ENCODE measurements at places on chromosomes 6 and 20.

- DNase-seq, result no peak
These were observed 27.9 kb upstream of the KIF6 start for GRCh38 chr6:39752835-39753724.

GRCh38 chr20:54843865-54844264, 368.5 kb downstream of the DOK5 start:
- DNase-seq, result no peak

GRCh38 chr6:99026135-99026534, 78.4 kb upstream of the FBXL4 start:
- DNase-seq, result no peak

DNA sequence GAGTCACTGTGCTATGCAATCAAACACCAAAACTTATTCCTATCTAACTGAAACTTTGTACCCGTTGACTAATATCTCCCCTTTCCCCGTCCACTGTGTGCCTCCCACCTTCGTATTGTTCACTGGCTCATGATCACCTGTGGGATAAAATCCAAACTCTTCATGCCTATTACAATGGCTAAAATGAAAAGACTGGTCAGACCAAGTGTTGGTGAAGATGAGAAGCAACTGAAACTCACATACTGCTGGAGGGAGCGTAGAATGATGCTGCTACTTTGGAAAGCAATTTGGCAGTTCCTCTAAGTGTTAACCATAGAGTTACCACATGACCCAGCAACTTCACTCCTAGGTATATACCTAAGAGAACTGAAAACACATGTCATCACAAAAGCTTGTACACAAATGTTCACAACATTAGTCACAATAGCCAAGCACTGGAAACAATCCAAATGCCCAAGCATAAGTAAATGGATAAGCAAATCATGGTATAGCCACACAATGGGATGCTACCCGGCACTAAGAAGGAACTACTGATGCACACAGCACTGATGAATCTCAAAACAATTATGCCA, 13.1 kb downstream of the RPS10 start:
- no peak for DNase-seq

DNA sequence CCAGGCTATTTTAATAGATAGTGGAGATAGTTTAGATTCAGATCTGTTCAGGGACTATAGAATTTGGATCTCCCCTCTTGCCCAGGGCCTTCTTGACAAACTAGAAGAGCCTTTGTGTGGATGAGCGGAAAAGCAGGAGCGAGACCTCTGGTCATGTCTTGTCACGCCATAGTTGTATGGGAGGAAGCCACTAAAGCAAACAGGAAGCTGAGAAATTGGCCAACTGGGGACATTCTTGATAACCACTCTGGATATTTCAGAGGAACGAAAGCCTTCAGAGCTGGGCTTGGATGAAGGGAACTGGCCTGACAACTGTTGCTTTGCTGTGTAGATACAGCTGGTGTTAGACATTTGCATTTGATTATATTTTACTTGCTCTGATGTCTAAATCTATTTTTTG, 54.1 kb upstream of the EXOC2 start:
- DNase-seq, result no peak

DNA sequence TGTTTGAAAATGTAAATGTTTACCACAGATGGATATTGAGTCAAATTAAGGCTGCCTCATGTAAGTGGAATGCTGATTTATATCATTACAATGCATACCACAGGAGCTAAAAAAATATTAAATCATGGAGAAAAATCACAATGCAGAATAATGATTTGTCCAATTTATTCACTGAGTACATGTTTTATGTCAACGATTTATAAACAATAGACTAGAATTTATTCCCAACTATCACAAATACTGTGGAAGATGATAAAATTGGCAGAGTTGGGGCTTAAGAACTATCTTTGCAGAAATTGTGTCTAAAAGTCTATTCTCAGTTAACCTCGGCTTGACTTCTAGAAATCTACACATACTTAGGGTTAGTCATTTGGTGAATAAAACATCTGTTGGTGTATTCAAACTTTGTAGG, 472.1 kb upstream of the MARCKS start:
- no peak for DNase-seq

GRCh38 chr6:121235386-121235785, 98.9 kb downstream of the TBC1D32 start:
- DNase-seq, result no peak

DNA sequence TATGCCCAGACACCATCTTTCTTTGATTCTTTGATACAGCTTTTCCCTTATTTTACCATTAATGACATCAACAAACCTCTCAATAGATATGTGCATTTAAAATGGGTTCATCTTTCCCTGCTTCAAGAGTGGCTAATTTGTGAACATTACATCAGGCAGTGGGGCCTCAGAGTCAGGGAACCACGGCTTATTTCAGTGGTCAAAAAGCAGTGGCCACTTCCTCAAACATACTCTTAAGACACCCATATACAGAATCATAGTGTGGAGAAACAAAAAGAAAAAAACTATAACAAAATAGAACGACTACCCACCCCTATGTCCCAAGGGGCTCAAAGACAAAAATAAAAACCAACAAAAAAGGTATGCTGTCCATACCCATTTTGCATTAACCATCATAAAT, 12.9 kb downstream of the SALL4 start:
- no peak for DNase-seq

- no peak for DNase-seq
These were observed 1067.5 kb upstream of the MAP3K7 start for GRCh38 chr6:91654357-91654756.

- no peak for DNase-seq
These were observed 137.0 kb upstream of the PREP start for GRCh38 chr6:105539911-105540310.

DNA sequence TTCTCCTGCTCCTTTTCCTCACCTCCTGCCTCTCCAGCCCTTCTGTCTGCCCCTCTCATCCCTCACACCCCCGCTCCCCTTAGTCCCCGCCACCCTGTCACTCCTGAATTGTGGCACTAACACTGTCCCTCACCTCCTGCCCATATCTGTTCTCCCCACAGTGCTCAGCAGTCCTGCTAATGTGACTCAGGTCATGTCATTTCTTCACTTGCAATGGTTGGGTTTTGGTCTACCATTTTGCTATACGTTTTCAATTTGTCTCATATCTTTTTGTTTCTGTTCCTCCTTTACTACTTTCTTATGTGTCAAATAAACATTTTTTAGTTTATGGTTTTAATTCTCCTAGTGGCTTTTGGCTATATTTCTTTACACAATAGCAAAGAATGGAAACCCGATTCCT, 1.3 kb upstream of the HLA-B start:
- no peak for DNase-seq

- DNase-seq, result no peak
These were observed 46.3 kb upstream of the SCML4 start for GRCh38 chr6:107870381-107870780.

DNA sequence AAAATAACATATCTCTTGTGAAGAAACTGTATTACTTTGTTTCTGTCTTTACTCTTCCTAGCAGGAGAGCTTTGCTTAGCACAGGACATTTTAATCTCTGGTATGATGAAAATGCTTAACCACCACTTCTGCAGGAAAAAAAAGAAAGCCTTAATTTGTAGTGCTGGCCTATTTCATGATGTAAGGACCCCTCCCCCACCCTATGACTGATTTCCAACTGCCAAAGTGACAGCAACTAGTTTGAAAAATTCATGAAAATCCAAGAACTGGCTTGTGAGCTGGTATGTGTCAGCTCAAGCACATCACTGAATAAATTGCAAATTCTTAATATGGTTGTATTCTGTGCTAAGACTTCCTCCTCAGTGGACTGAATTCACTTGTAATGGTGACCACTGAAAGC, 125.3 kb downstream of the REV3L start:
- no peak for DNase-seq

GRCh38 chr20:38935285-38935684, 9.1 kb downstream of the FAM83D start:
- no peak for DNase-seq

- no peak for DNase-seq
These were observed 267.0 kb downstream of the TMEM242 start for GRCh38 chr6:157056275-157056674.

DNA sequence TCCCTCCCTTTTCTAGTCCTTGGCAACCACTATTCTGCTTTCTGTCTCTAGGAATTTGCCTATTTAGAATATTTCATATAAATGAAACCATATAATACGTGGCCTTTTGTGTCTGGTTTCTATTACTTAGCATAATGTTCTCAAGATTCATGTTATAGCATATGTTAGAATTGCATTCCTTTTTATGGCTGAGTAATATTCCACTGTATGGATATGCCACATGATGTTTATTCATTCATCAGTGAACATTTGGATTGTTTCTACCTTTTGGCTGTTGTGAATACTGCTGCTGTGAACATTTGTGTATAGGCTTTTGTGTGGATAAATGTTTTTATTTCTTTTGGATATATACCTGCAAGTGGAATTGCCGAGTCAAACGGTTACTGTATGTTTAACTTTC, 7.1 kb downstream of the SLC9A8 start:
- DNase-seq, result no peak

Measured in chondrocyte (in vitro differentiated cells).